Hematopoietic multipotent progenitor cell treated with erythropoietin and hydrocortisone succinate and interleukin-3 and kit ligand, for 6 days (in vitro differentiated cells): ENCODE measurements at places on chromosomes 13 and 19.

DNA sequence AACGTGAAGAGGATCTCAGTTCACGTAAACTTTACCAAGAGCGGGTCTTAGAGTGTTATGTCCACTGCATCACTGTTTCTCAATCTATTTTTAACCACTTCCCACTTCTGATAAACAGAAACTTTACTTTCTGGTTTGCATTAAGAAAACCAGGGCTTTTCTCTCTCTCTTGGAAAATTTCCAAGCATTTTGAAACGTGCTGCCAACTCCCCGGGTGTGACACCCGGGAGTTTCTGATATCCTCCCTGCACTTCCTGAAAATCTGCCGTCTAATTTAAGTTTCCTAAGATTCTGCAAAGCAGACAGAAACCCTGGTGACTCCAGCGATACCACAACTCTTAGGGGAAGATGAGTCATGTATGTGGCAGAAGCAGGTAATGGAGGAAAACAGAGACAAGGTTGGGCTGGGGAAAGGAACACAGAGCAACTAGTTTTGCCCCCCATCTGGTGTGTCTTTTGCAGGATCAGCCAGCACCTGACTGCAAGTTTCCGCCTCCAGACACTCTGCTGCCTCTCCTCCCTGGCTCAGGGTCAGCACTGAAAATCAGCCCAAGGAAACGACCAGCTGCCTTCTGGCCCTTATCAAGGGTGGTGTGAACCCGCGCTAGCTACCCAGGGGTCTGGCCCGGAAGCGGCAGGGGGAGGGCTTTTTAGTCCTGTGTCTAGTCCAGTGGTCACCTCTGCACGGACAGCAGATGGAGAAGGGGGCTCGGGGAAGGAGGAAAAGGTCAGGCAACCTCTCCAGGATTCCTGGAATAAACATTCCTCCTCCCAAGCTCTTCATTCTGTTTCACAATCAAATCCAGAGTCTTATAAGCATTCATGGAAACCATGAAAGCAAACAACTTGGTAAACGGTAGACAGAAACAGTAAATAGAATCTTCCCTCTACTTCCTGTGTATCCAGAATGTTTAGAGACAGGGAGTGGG, 11.3 kb upstream of the FFAR2 start:
- DNase-seq, result peak; percentile 68

- no peak for DNase-seq
Measured at GRCh38 chr19:7783991-7784423, 21.0 kb downstream of the CLEC4M start.

- DNase-seq, result no peak
Measured at GRCh38 chr19:45781214-45782161, 802 bp downstream of the DMPK start.

DNA sequence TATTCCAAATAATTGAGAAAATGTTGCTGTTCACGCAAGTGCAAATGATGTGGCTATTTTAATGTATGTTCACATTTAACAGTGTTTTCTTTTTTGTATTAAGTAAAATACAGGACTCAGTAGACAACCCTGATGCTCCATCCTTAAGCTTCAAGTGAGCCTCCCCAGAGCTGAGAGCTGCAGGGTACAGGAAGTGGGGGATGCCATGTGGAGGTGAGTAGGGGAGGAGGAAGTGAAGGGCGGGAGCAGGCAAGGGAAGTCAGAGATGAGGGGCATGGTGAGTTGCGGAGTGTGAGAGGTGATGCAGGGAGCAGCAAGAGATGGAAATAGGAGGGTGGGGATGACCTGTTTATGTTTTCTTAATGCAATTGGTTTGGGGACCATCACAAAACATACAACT, 711.0 kb downstream of the UQCRFS1 start:
- DNase-seq, result no peak

DNA sequence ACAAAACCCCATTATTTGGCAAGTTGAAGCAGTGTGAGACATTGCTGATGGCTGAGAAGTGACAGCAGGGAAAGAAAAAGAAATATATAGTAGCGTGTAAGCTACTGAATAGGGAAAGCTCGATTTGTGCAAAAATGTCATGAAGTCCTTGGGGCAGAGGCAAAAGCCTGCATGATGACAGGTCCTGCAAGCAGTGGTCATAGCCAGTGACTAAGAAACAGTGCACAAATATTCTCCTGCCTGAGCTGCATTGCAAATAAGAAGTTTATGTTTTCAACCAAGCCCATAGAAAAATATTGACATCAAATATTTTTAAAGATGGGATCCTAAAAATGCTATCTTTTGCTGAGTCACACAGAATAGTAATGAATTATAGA, 270.0 kb downstream of the SLITRK6 start:
- no peak for DNase-seq

- DNase-seq, result peak; percentile 61
Measured at GRCh38 chr19:40348961-40349507, 539 bp downstream of the PLD3 start.

GRCh38 chr19:38666663-38667511, 19.4 kb downstream of the ACTN4 start:
- DNase-seq, result peak; percentile 67

- DNase-seq, result no peak
Measured at GRCh38 chr19:49973987-49974386, 13.0 kb upstream of the SIGLEC11 start.

DNA sequence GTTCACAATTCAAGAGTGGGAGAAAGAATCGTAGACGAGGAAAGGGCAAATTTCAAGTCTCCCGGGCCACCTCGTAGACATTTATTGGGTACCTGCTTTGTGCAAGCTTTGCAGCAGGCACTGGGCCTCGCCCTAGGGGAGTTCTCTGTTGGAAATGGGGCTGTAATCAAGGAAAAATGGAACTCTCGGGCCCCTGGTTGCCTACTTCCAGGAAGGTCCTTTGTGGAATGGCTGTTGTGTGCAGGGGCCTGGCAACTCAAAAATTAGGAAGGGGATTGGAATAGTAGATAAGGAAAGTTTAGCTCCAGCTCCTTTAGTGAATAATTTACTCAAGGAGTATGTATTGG, 612 bp downstream of the ZNF526 start:
- no peak for DNase-seq

DNA sequence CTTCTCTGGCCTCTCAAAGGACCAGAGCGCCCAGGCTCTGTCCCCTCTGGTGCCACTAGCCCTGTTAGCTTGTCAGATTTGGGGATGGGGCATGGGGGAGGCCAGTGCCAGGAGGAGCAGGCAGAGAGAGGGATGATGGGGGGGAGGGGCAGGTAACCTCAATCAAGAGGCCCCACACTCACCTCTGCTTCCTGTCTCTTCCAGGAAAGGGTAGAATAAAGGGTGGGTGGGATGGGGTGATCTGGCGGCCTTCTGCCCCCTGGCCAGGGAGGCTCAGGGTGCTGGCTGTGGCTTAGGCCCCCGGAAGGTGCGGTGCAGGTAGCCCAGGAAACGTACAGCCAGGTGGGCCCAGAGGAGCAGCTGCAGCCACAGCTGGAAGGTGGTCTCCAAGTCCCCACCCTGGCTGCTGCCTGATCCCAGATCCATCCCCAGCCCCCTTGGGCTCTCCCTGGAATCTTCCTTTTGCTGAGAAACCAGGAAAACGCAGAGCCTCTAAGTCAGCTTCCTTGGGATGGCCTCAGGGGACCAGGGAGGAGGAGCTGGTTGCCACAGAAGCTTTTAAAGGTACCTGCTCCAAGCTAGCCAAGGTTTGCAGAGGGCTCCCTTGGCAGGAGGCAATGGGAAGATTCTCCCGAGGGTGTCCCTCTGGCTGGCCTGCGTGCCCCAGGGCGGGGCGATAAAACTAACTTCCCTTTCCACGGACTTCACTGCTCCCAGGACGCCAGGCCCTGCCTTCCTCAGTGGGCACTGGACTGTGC, 5.3 kb downstream of the PRKACA start:
- no peak for DNase-seq

GRCh38 chr19:9431475-9431874, 3.9 kb downstream of the ZNF266 start:
- peak; percentile 37 for DNase-seq

GRCh38 chr13:113404366-113404722, 40.4 kb upstream of the GRTP1 start:
- DNase-seq, result no peak

- DNase-seq, result no peak
Measured at GRCh38 chr19:51433043-51433442, 15.6 kb upstream of the SIGLEC10 start.

DNA sequence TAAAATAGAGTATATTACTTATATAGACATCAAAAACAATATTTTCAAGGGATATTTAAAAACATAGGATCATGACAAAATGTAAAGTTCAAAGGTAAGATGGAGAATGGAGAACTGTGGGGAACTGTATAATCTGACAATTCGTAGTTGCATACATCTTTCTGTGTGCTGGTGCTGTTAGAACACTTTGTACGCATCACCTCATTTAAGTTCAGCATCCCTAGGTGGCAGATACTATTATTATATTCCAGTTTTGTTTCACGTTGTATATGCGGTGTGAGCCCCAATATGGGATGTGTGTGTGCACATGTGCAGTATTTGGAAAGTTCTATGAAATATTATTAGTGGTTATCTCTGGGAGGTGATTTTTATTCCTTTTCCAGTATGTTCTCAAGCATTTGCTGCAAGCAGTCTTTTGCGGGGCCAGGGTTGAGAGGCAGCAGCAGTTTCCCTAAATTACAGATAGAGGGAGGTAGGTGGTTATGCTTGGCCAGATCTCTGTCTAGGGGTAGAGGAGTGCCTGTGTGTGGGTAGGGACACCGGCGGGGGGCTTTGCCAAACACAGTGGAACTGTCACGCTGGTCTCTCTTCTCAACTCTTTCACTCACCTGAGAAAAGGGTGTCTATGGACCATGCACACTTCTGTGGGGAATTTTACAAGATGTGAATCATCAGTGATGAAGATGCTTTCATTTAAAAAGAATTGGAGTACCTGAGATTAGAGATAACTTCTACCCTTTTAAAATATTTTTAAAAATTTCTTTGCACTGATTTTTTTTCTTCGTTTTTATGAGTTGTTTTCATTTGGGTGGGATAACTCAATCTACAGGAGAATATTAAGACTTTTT, 55.6 kb upstream of the ALOX5AP start:
- DNase-seq, result peak; percentile 68

DNA sequence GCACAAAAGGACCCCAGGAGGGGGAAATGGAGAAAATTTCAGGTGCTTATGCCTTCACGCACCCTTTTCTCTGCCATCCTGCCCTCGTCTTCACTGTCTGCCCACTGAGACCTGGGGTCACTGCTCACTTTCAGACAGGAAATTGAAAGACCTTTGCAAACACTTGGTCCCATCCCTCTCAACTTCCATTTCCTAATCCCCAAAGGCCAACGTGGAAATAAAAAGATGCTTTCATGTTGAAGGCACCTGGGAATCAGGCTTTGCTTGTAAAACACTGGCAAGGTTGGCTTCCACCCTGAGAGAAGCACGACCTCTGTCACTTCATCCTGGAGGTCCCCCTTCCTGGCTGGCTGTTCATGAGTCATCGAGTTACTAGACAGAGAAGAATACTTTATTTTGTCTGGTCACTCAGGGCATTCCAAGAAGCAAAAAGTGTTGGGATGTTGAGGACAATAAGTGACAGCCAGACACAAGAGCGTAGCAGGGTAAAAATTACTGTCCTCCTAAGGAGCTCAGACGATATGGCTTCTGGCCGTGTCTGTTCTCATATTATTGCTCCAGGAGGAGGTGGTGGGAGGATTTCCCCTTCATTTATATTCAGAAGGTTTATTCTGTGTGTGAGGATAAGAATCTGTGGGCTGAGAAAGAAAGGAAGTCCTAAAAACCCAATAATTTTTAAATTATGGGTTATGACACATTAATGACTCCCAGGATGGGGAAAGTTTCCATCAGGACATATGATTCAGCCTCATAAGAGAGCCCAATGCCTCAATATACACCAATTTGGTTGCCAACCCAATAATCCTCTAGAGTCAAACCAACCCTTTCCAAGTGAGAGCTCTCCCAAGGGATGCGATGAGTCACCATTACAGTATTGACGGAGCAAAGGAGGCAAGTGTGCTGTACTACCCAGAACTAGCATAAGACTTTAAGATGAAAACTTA, 409.0 kb downstream of the COG6 start:
- no peak for DNase-seq
